ENCODE measurements at places on chromosomes 1 and 21. TPM values are rescaled to one million over a fixed set of nuclear protein-coding genes. Genes with fewer than 3 reads are reported as not detected.
A peak's percentile ranks its signal among the peaks of the same experiment; 100 is the strongest.

Gene KCNA2
- 5.8 TPM for total RNA-seq

Gene ELAPOR1
- 0.55 TPM for total RNA-seq

DNA sequence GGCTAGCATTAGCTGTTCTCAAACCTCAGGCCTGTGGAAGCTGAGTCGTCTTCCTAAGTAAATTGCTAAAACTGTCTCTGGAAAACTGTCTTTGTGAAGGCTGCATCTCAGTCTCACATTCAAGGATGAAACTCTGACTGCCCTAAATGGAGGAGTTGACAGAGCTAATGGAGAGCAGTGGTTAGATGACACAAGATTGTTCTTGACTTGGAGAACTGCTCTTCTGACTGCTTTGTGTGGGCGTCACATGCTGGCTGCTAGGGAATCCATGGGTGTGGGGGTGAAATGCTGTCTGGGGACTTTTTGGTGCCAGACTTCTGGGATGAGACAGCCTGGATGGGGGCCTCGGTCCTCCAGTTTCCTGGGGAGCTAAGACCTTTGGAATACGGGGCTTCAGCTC, 24.5 kb upstream of the TSPAN2 start:
- H3K27ac ChIP-seq = no peak overlapping the region
- H3K4me3 ChIP-seq = no peak overlapping the region
- H3K36me3 ChIP-seq = no peaks in the 10 kb centered on the region

DNA sequence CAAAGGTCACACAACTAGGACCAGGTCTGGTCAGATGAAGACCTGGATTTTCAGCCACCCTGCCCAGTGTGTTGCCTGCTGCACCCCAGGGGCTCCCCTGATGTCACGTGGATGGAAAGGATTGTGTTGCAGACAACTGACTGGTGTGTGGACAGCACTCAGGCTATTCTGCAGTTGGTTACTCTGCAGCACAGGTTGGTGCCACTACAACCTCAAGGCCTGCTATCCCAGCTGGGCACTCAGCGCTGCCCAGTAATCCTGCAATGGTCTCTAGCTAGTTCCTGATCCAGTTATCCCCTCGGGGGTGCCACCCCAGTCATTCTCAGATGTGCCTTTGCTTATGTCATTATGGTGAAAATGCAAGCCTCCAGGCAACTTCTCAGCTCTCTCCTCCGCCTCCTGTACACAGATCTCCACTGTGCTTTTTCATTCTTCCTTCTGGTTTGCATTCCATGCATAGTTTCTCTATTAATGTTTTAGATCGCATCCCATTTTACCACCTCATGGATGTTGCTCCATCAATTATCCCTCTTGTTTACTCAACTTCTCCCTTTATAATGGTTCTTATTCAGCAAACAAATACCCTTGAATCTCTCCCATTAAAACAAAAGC, 503.2 kb upstream of the CAMK1G start:
- H3K4me1 ChIP-seq = no peaks in the 10 kb centered on the region
- DNase-seq = no peak
- H3K27ac ChIP-seq = no peak overlapping the region
- H3K4me3 ChIP-seq = no peak overlapping the region
- no peaks in the 10 kb centered on the region for H3K36me3 ChIP-seq

DNA sequence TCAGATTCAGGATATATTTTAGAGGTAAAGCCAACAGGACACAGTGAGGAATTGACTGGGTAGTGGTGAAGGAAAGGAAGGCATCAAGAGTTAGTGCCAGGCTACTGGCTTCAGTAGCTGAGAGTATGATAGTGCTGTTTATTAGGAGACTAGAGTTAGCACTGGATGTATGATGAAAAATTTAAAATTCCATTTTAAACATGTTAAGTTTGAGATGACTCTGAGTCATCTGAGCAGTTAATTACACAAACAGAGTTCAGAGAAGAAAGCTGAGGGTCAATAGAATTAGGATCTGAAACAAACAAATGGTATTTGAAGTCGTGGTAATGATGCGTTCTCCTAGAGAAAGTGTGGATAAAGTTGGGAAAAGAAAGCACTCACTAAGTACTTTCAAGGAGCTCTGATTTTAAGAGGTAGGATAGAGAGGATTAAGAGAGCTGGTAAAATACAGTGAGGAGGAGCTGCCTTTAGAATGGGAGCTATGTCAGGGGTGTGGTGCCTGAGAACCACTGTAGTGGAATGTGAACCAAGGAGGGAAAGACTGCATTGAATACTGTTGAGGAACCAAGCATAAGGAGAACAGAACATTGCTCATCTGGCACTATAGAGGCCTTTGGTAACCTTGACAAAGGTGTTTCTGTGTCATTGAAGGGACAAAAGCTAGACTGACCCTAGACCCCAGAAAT, 21.7 kb upstream of the SHCBP1L start:
- no peaks in the 10 kb centered on the region for H3K4me1 ChIP-seq
- no peak overlapping the region for H3K27ac ChIP-seq
- H3K27me3 ChIP-seq = no peaks in the 10 kb centered on the region
- H3K4me3 ChIP-seq = no peak overlapping the region
- DNase-seq = no peak

DNA sequence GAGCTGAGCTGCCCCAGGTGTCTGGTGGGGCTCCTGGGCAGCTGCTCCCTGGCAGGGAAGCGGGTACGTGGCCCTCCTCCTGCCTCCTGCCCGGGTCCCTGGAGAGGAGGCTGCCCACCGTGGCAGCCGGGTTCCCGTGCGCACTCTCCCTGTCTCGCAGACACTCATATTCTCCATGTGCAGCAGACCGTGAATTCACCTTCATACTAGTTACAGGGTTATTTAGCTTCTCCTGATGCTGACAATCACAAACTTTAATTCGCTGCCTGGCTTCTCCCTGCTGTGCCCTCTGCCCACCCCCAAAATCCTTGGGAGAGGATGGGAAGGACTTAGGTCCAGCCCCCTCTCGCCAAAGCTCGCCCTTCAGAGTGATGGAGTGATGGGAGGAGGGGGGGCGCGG, 95.3 kb downstream of the CASZ1 start:
- H3K27me3 ChIP-seq = no peaks in the 10 kb centered on the region
- no peak overlapping the region for H3K4me3 ChIP-seq
- no peak overlapping the region for H3K27ac ChIP-seq
- DNase-seq = no peak
- H3K4me1 ChIP-seq = peaks cover 33% of the 10 kb centered on the region
- no peaks in the 10 kb centered on the region for H3K36me3 ChIP-seq

DNA sequence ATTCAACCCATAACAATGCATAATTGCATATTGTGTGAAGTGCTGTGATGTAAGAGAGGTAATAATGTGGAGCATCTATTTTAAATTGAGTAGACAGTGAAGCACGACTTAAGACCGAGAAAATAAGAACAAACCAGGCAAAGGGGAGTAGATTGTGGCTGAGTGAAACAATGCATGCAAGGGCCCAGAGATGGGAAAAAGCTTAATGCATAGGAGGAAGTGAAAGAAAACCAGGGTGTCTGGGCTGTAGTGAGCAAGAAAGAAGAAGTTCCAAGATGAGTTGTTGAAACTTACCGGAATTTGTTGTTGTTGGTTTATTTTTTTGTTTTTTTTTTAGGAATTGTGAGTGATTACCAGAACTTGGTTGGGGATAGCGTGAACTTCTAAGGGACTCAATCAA, 104.7 kb downstream of the SNX7 start:
- H3K4me3 ChIP-seq = no peak overlapping the region
- no peaks in the 10 kb centered on the region for H3K36me3 ChIP-seq
- no peak for DNase-seq
- H3K27me3 ChIP-seq = no peaks in the 10 kb centered on the region
- H3K4me1 ChIP-seq = no peaks in the 10 kb centered on the region

DNA sequence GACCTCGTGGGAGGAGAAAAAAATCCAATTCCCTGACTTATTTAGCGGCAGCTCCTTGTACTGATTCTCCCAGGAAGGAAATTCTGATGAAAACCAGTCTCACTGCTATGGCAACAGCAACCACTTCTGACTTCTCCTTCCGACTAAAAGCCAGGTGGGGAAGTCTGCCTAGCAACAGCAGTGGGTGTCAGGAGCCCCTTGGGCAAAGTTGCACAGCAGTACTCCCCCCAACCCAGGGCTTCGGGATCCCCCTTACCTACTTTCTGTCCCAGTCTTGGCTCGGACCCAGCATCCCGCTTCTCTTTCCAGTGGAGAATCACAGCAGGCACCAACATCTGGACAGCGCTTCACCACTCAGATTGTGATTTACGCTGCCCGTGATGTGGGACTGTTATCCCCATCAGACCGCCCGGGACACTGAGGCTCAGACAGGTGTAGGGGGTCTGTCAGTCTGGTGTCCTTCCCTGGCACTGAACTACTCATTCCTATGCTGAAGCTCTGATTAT, 24.6 kb downstream of the NKAIN1 start:
- H3K4me3 ChIP-seq = no peak overlapping the region
- H3K4me1 ChIP-seq = no peaks in the 10 kb centered on the region
- no peaks in the 10 kb centered on the region for H3K27me3 ChIP-seq
- H3K36me3 ChIP-seq = no peaks in the 10 kb centered on the region
- no peak overlapping the region for H3K27ac ChIP-seq

DNA sequence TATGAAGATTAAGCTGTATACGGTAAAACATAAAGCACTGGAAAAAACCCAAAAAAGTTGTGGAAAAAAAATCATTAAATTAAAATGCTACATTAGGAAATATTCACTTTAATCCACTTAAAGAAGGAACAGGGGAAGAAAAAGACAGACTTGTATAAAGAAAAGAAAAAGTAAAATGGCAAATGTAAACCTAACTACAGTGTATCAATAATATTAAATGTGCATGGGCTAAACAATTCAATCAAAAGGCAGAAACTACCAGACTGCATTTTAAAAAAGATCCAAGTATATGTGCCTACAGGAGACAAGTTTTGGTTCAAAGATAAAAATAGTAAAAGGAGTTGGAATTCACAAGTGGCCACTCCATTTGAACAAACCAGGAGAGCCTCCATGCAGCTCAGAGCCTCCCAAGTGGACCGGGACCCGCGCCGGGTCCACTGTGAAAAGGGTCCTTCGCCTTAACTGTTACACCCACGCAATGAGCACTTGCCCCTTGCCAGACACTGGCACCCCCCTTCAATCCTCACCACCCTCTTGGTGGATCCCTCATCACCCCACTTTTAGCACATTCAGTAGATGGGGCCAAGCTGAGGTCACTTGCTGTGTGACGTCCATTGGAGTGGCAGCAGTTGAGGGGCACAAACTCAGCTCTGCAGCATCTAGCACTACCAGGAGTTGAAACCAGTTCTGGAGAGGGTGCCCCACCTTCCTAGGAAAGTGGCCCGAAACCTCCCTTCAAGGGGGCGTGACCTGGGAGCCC, 898 bp downstream of the C1orf174 start:
- peaks cover 31% of the 10 kb centered on the region for H3K4me1 ChIP-seq
- no peaks in the 10 kb centered on the region for H3K27me3 ChIP-seq
- no peaks in the 10 kb centered on the region for H3K36me3 ChIP-seq
- peak overlapping the region; percentile 96 for H3K4me3 ChIP-seq
- H3K27ac ChIP-seq = peak overlapping the region; percentile 100
- no peak for DNase-seq

Gene ASCL5
- total RNA-seq = not detected

Gene BTG3
- 36.1 TPM for total RNA-seq

DNA sequence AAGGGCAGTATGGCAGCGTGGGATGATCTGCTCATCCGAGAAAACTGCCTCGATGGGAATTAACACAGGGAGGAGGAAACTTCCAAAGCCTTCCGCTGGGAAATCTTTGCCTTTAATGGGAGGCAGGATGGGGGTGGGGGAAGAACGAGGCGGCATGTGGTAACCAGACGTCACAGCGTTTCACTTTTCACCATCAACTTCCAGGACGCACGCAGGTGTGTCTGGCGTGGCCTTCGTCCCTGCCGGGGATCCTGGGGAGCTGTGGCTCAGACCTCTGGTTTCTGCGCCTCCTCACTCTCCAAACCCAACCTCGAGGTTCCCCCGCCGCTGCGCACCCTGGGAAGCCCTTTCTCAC, 282 bp downstream of the RSPH1 start:
- H3K27me3 ChIP-seq = no peaks in the 10 kb centered on the region
- no peak for DNase-seq
- peak overlapping the region; percentile 88 for H3K27ac ChIP-seq

Gene FAM72D
- not detected for total RNA-seq

Gene OR10K1
- not detected for total RNA-seq

DNA sequence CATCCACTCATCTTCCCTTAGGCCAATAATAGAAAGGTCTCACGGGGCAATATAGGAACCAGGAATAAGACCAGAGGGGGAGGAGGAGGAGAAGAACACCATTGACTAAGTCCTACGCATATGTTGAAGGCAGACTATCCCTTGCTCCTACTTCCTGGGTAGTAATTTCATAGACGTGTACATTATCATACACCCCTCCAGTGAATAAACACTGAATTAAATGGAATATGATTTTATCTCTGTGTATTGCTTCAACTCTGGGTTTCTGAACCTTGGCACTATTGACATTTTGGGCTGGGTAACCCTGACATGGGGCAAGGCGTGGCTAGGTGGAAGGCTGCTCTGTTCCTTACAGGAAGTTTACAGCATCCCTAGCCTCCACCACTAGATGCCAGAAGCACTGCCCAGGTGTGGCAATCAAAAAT, 17.3 kb upstream of the FHAD1 start:
- H3K36me3 ChIP-seq = no peaks in the 10 kb centered on the region
- H3K4me3 ChIP-seq = no peak overlapping the region
- DNase-seq = no peak
- H3K27ac ChIP-seq = no peak overlapping the region
- no peaks in the 10 kb centered on the region for H3K27me3 ChIP-seq

GRCh38 chr1:81800695-81801650, at the start of gene ADGRL2:
Gene ADGRL2 (plus strand): TSS chr1:81800934. CDS start chr1:81836985, 36,051 bp downstream.
- H3K4me3 ChIP-seq = peak within 1 kb of the TSS; percentile 87
- H3K27me3 ChIP-seq = no peaks in the 10 kb centered on the region
- H3K27ac ChIP-seq = peak within 1 kb of the TSS; percentile 95
- H3K4me1 ChIP-seq = peaks cover 22% of the 10 kb centered on the region

Gene NUAK2
- total RNA-seq = 0.28 TPM

- peaks cover 60% of the 10 kb centered on the region for H3K27me3 ChIP-seq
- no peaks in the 10 kb centered on the region for H3K4me1 ChIP-seq
- peak overlapping the region; percentile 52 for H3K4me3 ChIP-seq
- DNase-seq = no peak
- no peak overlapping the region for H3K27ac ChIP-seq
Observed at GRCh38 chr1:200040481-200041138, 13.1 kb downstream of the NR5A2 start.

Gene FMOD
- 32.9 TPM for total RNA-seq

Gene TTLL7
- 17.6 TPM for total RNA-seq

Gene CIART
- 15.3 TPM for total RNA-seq

DNA sequence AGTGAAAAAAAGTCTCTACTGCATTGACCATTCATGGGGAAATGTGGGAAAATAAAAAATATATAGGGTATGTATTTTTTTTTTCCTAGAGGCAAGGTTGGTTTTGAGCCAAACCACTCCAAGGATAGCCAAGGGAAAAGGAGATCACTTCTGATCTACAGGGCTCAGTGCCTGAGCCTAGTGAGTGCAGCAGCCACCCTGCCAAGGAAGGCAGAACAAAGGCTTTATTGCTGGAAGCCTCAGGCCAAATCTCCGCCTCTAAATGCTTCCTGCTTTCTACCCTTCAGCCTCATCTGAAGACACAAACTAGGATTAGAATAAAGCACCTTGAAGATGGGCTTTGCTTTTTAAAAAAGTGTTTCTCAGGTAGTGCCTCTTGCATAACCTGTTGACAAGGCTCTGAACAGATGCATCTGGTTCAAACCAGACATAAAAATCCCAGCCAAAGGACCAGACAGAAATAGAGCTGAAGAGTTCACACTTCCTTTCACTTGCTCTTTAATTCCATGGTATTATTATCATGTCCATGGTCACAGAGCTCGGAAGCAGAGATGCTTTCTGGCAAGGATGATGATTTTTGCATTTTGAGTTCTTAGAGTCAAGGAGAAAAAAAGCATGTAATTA, 10.5 kb downstream of the C1orf115 start:
- no peaks in the 10 kb centered on the region for H3K27me3 ChIP-seq
- no peaks in the 10 kb centered on the region for H3K36me3 ChIP-seq
- no peak overlapping the region for H3K27ac ChIP-seq
- H3K4me3 ChIP-seq = no peak overlapping the region
